Kidney capillary endothelial cell (primary cell): ENCODE measurements at places on chromosomes 5 and 9.

DNA sequence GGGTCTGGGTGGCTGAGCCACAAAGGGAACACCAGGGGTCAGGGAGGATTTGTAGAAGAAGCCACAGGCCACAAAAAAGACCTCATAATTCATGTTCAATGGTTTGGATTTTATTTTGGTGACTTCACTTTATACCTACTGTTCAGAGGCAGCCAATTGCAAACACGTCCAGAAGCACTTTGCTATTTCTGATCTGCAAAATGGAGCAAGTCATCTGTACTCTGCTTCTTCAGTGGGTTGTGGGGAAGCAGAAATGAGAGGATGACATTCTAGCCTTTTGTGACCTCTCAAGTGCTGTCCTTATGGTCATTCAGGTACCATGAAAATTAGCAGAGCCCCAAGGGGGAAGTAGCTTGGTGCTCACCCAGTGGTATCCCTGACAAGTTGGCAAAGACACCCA, 2.5 kb upstream of the KCNIP1 start:
- DNase-seq = no peak

DNA sequence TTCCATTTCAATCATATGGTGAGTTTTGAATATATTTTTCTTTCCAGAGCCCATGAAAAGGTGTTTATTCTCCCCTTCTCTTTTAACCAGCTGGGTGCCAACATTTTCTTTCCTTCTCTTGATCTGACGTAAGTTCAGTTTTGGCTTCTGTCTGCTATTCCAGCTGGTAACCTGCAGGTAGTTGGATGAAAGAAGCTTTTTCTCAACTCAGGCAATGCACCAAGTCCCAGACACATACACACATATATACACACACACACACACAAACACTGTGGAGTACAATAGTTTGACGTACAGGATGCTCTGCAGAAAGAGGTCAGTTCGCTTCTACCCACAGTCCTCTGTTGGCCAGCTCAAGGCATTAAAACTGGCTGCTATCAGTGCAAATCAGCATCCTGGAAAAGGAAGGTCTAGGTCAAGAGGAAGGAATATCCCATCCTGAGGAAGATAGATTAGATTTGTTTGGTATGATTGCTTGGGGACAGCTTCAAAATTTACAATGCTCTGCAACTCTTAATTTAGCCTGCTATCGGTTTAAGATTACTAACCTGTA, 214.3 kb upstream of the SEMA6A start:
- DNase-seq = peak; percentile 59

- DNase-seq = no peak
Observed at GRCh38 chr5:162762119-162762518, 675.3 kb upstream of the CCNG1 start.

DNA sequence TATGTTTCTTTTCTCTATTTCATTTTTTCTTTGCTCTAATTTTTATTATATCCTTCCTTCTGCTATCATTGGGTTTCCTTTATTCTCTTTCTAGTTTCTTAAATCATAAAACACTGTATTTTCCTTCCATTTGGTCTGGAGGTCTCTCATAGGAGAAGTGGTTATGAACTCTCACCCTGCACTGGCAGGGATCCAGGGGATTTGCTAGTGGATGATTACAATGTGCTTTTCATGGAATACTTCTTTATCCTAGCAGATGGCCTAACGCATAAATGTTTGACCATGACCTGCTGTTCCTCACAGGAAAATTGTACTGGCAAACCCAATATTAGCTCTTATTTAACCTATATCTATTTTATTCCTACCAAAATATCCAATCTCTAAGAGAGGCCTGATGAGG, 31.5 kb upstream of the SGCD start:
- DNase-seq = no peak

DNA sequence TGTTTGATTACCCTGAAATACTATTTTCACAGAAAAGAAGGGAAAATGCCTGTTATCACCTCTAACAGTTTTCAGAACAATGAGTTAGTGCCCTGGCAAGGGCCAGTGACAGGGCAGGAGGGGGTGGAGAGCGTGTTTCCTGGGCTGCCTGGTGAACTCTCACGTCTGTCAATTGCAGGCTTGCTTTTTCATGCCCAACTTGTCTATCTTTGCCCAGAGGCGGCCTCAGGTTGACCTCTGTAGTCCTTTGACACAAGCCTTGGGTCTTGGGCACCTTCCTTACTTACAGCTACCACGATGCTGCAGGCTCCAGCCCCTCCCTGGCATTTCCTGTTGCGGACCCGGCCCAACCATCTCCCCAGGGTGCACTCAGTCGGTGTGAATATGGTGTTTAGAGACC, 2.2 kb upstream of the CEL start:
- peak; percentile 4 for DNase-seq

- no peak for DNase-seq
Observed at GRCh38 chr5:133360693-133361472, 251.5 kb downstream of the FSTL4 start.
